ENCODE measurements at places on chromosomes 5 and 9.

DNA sequence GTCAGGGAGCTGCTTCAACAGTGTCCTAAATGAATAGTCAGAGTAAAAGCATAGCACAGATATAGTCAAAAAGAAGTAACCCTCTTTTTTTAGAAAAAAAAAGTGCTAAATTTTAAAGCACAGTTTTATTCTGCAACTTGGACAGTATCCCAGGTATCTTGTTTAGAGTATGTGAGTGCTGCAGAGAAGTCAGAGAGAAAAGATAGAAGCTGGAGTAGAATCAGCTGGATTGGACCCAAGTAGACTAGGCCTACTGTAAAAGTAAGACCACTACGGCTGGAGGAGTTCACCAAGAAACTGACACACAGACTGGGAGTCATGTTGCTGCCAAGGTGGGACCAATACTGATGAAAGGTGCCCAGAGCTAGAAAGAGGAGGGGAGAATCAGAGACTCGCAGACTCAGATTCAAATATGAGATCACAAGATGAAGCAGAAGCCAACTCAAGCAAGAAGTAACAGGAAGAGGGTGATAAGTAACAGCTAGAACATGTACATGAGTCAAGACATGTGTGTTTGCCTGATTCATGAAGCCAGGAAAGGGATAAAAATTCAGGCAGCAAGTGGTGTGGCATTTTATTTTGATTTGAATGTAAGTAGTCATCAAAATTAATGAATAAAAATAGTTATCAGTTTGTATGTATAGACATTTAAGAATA is 25.6 kb upstream of the TUSC1 start:
- no peak for DNase-seq

DNA sequence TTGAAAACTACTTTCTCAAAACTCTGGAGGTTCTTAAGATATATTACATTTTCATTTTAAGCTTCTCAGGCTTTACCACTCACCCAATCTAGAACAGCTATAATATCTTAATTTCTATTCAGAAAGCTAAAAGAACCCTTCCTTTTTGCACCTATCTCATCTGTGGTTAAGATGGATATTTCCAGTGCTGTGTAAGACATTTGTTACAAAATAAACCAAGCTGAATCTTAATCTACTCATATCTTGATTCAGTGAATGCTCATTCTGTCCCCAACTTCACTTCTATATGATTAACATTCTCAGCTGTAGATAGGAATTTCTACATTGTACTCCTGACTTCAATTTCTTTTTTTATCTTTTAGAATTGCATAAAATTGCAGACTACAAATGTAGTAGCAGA is 15.0 kb downstream of the ABHD17B start:
- DNase-seq, result no peak

GRCh38 chr5:8943301-8943700 is 602.6 kb downstream of the SEMA5A start:
- no peak for DNase-seq

- DNase-seq, result no peak
Measured at GRCh38 chr9:134992755-134993124, 75.0 kb upstream of the FCN1 start.

DNA sequence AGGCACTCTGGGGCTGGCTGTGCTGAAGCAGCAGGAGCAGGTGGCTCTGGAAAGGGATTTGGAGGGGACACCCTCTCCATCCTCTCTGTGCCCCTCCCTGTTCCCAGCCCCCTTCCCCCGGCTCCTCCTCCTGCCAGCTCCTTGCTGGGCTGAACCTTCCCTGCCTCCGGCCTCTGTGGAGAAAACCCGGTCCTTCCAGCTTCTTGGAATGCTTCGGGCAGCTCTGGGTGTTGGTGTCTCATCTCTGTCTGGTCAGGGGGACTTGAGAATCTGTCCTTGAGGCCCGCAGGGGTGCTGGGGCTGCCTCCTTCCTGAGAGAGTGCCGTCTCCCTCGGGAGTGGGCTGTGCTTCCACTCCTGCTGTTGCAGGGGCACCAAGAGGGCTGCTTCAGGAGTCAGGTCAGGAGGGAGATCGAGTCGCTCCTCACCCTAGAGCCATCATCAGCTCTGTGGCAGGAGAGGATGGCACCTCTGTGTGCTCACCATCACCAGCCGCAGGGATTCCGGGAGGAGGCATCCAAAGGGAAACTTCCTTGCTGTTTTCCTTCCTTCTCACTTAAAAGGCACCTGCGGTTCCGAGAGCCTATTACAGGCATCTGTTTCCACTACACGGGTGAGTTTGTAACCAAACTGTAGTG is 30.6 kb downstream of the NDUFS6 start:
- no peak for DNase-seq

GRCh38 chr5:176658817-176659511 is 11.7 kb downstream of the TSPAN17 start:
- no peak for DNase-seq

DNA sequence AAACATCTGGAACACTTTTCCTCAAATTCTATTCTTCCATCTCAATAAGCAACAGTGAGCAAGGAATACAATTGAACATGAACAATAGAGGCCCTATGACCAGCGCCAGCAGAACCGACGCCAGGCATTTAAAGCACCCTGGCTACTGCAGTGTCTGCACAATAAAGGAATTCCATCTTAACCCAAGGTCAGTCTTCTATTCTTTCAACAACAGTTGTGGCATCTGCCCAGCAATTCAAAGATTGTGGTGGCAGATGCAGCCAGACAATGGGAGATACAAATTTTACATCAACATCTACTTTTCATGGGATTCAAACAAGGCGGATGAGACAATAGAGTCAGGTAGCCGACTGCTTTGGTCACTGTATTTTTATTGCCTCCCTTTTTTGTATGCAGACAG is 65.9 kb downstream of the ELL2 start:
- DNase-seq, result no peak

DNA sequence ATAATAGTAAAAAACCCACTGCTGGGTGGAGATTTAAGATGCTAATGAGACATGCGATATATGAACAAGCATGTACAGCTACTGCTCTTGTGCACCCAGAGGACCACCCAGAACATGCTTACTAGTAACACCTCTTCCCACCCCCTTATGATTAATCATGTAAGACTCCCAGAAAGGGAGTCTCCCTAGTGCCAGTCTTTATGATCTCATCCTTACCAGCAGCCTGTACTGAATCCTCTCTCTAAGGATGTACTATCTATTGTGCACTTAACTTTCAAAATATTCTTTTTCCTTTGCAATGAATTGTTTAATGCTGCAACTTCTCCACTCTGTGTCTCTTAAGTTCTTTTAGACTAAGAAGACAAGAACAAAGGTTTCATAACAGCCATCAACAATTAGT is 9.1 kb upstream of the MAT2B start:
- no peak for DNase-seq

DNA sequence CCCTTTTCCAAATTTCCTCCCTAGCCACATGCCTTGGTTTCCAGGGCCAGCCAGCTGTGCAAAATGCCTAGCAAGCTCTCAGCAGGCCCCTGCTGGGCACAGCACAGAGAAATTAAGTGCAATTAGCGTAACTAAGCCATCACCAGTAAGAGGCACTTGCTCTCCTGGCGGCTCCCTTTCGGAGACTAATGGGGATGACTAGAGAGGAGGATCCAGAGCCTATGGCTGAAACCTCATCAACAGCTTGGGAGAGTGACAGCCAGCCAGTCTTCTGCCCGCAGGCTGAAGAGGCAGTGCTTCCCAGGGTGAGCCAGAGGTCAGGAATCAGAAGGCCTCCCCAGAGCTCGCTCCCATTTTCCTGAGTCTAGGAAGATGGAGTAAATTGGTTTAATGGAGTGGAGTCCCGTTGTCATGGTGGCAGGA is 108.4 kb downstream of the KCNIP1 start:
- DNase-seq, result no peak

GRCh38 chr5:102890133-102890532 is 135.0 kb downstream of the PAM start:
- no peak for DNase-seq

- DNase-seq, result no peak
Measured at GRCh38 chr9:87570000-87570908, 72.6 kb downstream of the DAPK1 start.

GRCh38 chr5:178496642-178497041 is 93.6 kb downstream of the COL23A1 start:
- no peak for DNase-seq

GRCh38 chr5:135141303-135142268 is 107.6 kb upstream of the PITX1 start:
- peak; percentile 20 for DNase-seq

DNA sequence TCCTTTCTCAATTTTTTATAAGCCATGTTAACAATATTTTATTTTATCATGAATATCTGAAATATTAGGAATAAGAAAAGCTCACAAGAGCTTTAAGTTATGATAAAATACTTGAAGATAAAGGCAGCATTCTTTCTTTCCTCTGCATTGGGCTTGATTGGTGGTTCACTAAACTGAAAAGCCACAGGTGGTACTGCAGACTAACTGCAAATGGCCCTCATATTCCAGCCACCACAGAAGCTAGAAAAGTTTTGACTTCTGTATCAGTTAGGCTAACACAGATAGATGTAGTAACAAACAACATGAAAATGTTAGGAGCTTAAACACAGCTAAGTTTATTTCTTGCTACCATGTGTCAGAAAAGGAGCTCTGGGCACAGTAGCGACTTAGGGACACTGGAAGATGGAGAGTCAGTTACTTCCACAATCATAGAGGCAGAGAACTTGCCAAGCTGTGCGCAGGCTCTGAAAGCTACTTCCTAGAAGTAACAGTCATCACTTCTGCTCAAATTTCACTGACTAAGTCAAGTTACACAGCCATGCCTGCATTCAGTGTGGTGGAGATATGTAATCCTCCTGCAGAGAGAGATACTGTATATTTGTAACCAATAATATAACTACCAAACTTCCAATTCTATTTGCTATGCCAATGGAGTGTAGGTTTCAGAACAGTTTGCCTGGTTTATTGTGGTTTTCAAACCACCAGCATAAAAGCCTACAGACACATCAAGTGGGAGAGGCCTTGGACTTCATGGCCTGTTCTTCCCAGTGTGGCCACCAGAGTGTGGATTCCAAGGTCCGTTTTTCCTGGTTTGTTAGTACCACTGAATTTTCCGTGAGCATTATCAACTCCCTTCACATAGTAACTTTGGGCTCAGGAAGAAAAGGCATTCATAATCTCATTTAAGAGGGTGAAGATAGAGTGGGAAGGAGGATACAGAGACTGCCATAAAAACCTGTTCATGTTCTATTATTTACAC is 268.3 kb downstream of the PJA2 start:
- no peak for DNase-seq

- no peak for DNase-seq
Measured at GRCh38 chr5:62585751-62586150, 7.1 kb downstream of the LRRC70 start.

DNA sequence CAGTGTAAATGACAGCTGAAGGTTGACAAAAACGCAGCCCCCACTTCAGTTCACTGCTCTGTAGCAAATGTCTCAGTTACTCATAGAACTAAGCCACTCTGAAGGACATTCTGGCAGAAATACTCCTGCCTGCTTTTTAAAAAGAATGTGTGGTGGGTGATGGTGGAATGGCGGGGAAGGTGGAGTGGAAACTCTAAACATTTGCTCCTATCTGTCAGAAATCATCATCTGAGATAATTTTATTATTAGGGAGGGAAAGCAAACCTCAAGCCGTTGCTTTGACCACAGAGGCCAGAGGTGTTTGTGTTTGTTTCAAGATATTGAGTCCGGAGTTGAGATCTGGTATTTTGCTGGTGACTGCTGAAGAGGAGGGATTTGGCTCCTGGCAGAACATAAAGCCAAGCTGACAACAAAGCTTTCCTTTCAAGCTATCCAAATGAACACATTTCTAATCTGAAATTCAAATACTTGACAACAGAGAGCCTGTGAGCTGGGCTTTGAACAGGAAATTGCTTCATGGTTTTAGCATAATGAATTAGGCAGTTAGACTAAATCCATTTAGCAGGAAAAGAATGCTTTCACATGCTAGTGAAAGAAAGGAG is 362.7 kb downstream of the CSNK1G3 start:
- peak; percentile 88 for DNase-seq

DNA sequence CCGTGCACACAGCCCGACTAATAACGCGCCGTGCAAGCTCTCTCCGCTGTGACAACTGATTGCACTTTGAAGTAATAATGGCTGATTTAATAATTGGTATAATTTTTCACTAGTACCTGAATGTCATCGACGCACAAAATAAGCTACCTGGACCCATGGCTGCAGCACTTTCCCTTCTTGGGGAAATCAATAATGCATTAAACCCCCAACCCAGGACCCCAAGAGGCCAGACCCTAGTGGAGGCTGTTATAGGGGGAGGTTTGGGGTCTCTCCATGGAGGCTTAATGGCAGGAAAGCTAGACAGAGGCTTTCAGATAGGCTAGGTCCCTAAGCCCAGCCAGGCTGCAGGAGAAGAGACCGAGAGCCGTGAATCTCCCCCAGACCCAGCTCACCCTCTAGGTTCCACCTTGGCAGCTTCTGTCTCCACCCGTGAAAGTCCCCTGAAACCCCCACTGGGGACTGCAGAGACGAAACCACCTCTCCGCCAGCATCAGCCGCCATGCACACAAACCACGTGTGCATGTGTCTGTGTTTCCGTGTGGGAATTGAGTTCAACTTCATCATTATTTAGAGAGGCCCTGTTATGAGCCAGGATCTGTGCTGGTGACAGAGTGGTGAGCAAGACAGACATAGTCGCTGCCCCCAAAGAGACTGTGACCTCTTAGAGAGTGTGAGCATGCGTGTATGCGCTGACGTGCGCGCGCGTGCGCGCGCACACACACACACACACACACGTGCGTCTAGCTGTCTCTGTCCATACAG is 168.6 kb upstream of the MVB12B start:
- DNase-seq, result no peak

- DNase-seq, result no peak
Measured at GRCh38 chr5:61319388-61320146, 12.5 kb upstream of the ZSWIM6 start.

GRCh38 chr9:68702493-68702892 is 2.5 kb upstream of the PIP5K1B start:
- DNase-seq, result no peak

GRCh38 chr5:93394301-93394700 is 186.7 kb downstream of the NR2F1-AS1 start:
- no peak for DNase-seq

DNA sequence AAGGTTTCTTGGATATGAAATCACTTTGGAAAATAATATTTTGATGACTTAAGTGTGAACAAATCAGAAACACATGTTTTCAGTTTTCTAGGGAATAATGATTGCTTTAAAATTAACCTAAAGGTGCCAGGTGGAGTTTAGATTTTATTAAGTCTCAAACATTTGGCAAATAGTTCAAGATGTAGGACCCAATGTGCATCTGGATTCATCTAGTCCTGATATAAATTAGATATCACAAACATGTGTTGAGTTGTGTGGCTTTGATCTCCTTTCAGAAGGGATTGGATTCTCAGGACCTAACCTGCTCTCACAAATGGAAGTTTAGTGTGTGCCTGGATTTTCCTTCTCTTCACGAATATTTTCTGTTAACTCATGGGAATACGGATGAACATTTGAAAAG is 291.4 kb upstream of the ISL1 start:
- no peak for DNase-seq

DNA sequence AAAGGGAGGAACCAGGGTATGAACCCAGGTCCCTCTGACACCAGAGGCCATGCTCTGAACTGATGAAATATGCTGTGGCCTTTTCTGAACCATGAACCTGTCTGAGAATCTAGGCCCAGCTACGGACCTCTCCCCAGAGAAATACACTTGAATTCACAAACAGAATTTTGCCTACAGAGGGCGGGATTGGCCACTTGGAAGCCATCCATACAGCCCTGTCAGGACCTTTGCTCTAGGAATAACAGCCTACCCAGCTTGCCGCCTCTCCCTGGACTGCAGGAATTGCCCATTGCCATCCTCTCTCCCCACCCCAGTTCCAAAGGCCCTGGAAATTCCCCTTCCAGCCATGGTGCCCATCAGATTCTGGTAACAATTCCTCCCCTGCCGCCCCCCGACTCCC is 26.6 kb downstream of the MORN5 start:
- DNase-seq, result no peak
